ENCODE measurements at places on chromosomes 7 and 10.

GRCh38 chr7:108114117-108114841 lies 15.9 kb downstream of the LAMB4 start:
- DNase-seq: no peak

DNA sequence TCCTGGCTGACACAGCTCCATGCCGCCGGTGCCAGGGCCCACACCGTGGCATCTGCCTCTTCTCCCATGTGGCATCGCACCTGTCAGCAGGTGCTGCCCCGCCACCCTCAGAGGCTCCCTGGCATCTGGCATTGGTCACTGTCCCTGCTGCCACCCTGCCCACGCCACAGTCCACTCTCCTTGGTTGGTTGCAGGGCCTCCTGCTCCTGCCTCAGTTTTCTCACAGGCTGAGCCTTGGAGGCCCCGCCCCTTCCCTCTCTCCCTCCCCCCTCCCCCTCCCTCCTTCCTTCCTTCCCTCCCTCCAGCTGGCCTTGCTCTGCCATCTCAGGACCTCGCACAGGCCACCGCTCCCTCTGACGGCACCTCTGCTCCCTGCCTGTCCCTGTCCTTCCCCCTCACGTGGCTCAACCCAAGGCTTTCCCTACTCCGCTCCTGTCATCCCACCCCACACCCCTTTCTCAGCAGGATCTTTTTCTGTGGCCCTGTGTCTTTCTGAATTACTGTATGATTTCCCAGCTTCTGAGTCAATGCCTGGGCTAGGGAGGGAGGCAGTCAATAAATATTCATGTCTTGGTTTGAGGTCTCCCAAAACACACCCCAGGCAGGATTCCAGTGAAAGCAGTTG lies 87.4 kb downstream of the INPP5A start:
- DNase-seq: no peak

DNA sequence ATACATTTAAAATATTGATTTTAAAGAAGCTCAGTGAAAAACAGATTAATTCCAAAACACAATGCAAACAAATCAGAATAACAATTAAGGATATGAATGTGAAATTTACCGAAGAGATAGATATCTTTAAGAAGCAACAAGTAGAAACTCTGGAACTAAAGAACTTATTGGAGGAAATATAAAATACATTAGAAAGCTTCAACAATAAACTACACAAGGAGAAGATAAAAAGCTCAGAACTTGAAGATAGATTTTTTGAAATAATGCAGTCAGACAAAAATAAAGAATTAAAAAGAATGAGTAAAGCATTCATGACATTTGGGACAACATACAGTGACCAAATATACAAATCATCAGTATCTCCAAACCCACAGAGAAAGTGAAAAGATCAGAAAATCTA lies 43.2 kb downstream of the HIBADH start:
- DNase-seq: no peak

- DNase-seq: no peak
Observed at GRCh38 chr10:5442065-5442989, 30.0 kb downstream of the NET1 start.

- DNase-seq: no peak
Observed at GRCh38 chr10:75809003-75809402, 377.6 kb downstream of the LRMDA start.

All from HS-27A (cell line).